ENCODE measurements at places on chromosomes 2 and 18.

DNA sequence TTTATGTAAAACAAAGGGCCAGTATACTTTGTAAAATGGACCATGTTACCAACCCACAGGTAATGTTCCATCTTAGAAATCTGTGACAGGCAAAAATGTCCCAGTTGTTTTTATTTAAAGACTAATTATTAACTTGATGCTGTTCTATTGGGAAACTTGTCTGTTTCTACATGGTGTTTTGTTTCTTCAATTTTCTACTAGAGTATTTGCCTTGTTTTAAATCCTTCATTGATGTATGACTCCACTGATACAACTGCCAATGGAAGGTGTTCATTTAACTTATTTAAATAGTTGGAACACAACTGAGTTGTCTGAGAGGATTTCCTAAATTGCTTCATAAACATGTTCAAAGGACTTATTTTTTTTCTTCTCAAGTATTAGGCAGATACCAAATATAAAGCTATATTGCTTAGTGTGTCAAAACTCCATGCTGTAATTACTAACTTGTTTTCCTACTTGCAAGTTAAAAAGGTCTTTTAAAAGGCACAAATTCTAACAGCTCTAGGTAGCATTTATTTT, 152.0 kb upstream of the XPO1 start:
- no peak for DNase-seq

- DNase-seq, result no peak
Measured at GRCh38 chr2:240506406-240507059, 51.3 kb downstream of the ANKMY1 start.

- no peak for DNase-seq
Measured at GRCh38 chr18:57441071-57441794, 6.1 kb downstream of the ONECUT2 start.

GRCh38 chr2:221042926-221043325, 529.2 kb downstream of the EPHA4 start:
- DNase-seq, result no peak

- no peak for DNase-seq
Measured at GRCh38 chr2:127076924-127077323, 30.0 kb downstream of the BIN1 start.

GRCh38 chr2:183998041-183998796, 600.1 kb upstream of the ZNF804A start:
- DNase-seq, result no peak

GRCh38 chr2:163155279-163155883, 316.8 kb upstream of the KCNH7 start:
- DNase-seq, result peak; percentile 47

All from NCI-H2171 treated with DMSO at 0.1 percent for 48 hours (cell line).